Mesothelial cell of epicardium (in vitro differentiated cells): ENCODE measurements at places on chromosomes 12 and 14.

- DNase-seq: no peak
Observed at GRCh38 chr12:14845350-14845750, 2.0 kb upstream of the ART4 start.

GRCh38 chr12:96571101-96571862, 81.9 kb downstream of the CFAP54 start:
- DNase-seq: no peak

DNA sequence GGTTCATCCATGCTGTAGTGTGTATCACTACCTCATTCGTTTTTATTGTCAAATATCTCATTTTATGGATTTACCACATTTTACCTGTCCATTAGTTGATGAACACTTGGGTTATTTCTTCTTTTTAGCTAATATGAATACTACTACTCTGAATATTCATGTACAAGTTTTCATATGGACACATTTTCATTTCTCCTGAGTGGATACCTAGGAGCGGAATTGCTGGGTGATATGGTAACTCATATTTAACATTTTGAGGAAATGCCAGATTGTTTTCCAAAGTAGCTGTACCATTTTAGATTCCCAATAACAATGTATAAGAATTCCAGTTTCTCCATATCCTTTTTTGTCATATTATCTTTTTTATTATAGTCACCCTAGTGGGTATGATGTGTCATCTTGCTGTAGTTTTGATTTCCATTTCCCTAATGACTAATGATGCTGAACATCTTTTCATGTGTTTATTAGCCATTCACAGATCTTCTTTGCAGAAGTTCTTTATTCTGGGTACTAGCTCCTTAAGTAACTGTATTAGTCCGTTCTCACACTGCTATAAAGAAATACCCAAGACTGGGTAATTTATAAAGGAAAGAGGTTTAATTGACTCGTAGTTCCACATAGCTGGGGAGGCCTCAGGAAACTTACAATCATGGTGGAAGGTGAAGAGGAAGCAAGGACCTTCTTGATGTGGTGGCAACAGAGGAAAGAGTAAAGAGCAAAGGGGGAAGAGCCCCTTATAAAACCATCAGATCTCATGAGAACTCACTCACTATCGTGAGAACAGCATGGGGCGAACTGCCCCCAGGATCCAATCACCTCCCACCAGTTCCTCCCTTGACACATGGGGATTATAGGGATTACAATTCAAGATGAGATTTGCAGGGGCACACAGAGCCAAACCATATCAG, 11.9 kb downstream of the NRDE2 start:
- DNase-seq: no peak

- DNase-seq: no peak
Observed at GRCh38 chr12:100168562-100168961, 25.9 kb upstream of the BLTP3B start.

DNA sequence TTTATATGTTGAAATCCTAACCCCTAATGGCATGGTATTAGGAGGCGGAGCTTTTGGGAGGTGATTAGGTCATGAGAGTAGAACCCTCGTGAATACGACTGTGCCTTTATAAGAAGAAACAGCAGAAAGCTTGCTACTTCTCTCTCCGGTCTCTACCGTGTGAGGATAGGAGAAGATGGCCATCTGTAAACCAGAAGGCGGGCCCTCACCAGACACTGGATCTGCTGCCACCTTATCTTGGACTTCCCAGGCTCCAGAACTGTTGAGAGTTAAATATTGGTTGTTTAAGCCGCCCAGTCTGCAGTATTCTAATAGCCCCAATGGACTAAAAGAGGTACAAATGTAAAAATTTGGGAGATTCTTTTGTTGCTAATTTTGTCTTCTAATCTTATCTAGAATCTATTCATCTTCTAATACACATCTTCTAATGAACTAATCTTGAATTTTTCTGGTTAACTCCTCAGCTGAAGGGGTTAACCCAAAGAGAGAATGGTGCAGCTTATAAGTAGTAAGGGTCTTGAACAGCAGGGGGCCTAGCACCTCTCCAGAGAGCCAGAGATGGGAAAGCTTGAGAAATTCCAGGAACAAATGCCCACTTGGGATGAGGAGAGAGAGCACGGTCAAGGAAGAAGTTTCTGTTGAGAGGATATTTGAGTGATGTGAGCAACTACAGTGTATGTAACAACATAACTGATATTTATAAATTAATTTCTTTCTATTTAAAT, 264.0 kb upstream of the GRIP1 start:
- DNase-seq: no peak

GRCh38 chr14:58864751-58865513, 227.2 kb downstream of the DACT1 start:
- no peak for DNase-seq
